Activated CD4-positive, alpha-beta T cell treated with anti-CD3 and anti-CD28 coated beads, Interleukin-2, amount 50 U/mL, for 4 hours (primary cell): ENCODE measurements at places on chromosomes 2 and 18.

DNA sequence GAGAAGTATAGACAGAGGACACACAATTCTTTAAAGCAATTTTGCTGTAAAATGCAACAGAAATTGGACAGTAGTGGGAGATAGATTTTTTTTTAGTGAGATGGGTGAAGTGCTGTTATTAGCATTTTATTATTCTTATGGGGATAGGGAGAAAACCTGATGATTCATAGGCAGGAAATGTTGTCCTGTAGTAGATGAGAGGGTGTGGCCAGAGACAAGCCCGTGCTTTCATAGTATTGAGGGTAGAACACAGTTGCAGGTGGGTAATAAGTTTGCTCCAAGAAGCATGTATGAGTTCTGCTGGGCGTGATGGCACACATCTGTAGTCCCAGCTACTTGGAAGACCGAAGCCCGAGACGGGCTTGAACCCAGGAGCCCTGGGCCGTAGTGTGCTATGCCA is 128.3 kb upstream of the ARHGAP28 start:
- DNase-seq: no peak

GRCh38 chr2:173032032-173032431 is 43.6 kb upstream of the MAP3K20 start:
- DNase-seq: no peak

DNA sequence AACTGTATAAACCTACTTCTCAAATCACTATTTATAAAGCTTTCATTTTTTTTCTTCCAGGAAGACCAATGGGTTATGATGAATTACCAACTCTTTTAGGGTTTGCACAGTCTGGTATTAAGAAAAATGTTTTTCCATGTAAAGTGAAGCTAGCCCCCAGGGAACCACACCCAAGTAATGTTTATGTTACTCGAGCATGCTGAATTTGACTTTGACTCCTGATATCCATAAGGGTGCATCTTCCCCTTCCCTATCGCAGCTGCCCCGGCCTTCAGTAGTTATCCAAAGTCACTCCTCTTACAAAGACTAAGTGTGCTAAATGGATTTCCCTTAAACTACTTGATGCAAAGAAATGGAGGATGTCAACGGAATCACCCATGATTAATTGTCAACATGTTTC is 21.7 kb downstream of the KCTD18 start:
- no peak for DNase-seq

DNA sequence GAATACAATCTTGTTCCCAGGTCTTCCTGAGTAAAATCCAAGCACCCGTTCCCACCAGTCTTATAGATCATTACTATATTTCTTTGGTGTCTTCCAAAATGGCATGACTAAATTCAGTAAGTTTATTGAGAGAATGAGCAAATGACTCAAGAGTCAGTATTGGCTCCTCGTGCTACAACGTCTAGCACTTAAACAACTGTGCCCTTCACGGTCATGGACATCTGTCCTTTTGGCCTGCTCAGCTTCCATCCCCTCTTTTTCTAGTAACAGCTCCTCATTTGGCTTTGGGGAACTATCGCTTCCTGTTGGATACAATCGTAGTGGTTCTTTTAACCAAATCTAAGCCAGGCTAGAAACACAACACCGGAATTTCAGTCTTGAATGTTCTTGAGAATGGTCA is 24.1 kb upstream of the FZD7 start:
- DNase-seq: no peak
